ENCODE measurements at places on chromosomes 3 and 15.

- DNase-seq, result no peak
Measured at GRCh38 chr3:65714134-65714533, 324.6 kb downstream of the MAGI1 start.

DNA sequence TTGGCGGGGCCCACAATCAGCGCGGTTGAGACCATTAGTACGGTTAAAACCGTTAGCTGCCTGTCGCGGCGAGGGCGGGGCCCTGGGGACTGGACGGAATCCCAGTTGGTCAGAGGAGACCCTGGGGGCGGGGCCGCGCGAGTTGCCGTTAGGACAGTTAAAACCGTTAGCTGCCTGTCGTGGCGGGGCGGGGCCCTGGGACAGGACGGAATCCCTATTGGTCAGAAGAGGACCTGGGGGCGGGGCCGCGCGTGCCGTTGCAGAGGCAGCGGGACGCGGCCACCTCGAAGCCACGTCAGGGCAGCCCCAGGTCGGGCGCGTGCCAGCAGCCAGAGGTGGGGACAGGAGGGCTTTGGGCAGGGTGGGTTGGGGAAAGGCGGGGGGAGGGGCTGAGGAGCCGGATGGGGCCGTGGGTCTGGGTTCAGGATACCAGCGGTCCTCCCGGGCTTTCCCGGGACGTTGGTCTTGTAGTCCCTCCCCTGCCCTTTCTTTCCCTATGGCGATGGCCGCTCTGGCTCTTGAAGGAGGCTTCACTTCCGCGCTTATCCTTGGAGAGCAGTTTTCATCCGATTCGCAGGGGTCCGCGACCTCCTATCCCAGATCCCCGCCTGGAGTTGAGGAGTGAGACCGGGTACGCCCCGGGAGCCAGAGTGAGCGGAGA is 28.0 kb downstream of the KLHDC8B start:
- DNase-seq, result no peak

- DNase-seq, result no peak
Measured at GRCh38 chr3:71241246-71241901, 342.2 kb downstream of the FOXP1 start.

DNA sequence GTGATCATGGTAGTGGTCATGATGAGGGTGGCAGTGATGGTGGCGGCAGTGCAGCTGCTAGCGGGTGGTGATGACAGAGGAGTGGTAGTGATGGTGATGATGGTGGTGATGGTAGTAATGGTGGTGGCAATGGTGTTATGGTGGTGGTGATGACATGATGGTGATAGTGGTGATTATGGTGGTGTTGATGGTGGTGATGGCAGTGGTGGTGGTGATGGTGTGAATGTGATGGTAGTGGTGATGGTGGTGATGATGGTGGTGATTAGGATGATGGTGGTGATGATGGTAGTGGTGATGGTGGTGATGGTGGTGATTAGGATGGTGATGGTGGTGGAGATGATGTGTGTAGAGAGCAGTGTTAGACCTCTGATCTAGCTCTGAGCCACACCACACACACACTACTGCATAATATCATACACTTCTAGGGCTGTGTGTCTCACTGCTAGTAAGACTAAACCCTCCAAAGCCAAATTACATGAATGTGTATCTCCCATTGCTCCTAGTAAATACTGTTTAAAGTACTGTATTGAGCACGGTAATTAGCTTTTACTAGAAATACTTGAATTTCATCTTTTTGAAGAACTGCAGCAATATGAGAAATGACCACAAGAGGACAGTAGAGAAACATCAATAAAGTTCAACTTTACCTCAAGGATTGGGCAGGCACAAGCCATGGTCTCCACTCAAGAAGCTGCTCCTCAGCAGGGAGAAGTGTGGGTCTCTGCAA is 28.8 kb downstream of the TMED3 start:
- DNase-seq, result peak; percentile 18

DNA sequence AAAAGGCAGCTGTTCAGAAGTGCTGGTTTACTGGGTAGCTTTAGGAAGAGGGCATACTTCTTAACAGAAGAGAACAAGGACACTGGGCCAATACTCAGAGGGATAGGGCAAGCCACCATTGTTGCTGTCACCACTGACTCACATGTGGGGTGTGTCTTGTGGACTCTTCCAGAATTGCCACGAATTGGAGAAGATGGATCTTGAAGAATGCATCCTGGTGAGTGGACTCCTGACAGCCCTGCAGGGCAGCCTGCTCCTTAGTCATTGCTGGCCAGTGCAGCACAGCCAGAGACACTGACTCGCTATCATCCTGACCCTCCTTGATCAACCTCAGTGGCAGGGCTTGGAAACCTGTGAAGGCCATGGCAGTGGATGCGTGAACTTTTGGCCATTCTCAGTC is 62.3 kb downstream of the UBP1 start:
- peak; percentile 72 for DNase-seq
